ENCODE measurements at places on chromosomes 2 and 18.

DNA sequence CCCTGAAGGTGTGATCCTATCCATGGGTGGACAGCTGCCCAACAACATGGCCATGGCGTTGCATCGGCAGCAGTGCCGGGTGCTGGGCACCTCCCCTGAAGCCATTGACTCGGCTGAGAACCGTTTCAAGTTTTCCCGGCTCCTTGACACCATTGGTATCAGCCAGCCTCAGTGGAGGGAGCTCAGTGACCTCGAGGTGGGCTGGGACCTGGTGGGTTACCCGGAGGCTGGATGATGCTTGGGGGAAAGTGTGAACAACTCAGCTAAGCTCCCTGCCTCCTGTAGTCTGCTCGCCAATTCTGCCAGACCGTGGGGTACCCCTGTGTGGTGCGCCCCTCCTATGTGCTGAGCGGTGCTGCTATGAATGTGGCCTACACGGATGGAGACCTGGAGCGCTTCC lies 16.2 kb downstream of the CAD start:
- no peak for DNase-seq

DNA sequence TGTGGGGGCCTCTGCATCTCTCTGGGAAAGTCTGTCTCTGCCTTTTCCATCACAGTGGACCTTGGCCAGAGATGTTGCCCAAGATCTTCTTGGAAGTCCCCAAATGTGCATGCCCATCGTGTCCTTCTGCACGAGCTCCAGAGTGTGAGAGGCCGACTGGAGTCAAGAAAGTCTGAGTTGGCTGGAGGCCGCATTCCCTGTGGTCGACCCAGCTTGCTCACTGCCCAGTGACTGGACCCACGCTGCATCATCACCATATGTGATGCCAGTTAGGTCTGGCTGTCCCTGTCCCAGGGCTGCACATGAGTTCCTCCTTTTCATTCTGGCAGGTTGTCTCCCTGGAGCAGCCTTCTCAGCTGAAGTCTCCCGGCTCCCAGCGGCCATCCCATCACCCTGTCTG lies 93.8 kb downstream of the ARL4C start:
- no peak for DNase-seq

- no peak for DNase-seq
Measured at GRCh38 chr18:12882453-12883371, 1.3 kb downstream of the PTPN2 start.

DNA sequence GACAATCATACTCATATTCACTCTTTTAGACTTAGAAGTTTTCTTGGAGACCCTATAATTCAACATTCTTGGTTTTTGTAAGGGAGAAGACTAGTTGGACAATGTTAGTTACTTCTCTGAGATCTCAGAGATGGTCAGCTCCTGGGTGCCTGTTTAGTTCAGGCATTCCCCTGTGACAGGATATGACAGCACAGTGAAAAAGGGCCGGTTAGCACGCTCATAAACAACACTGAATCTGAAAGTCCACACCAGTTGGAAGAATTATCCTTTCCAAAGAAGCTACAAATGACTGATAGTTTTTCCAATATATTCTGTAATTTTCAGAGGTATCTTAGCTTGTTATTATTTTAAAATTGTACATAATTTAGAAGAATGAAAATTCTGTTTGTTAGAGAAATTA lies 75.7 kb downstream of the ADAM23 start:
- no peak for DNase-seq

- no peak for DNase-seq
Measured at GRCh38 chr2:154193246-154193645, 321.5 kb downstream of the GALNT13 start.

DNA sequence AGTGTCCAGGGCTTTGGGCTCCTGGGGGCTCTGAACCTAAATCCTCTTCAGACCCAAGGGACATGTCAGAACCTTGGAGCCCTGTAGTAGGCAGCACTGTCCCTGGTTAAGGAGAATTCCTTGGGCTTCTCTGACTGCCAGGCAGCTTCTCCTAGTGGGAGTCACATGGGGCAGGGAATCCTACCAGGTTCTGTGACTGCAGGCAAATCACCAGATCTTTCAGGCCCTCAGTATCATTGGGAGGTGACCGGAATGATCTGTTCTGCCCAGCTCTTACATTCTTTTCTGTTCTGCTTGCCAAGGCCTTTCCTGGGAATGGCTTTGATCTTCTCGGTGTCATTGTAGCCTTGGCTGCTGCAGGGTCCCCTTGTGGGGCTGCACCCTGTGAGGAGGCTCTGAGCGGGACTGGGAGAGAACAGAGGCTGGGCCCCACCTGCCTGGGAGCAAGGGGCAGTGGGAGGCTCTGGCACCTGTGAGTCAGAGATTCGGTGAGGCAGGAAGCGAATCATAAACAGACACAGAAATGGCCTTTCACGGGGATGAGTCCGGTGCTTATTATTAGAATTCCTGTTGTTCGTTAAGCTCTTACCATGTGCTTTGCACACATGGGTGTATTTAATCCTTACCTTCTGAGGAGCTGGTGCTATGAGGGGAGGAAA lies 14.1 kb downstream of the CEP68 start:
- DNase-seq = no peak

- DNase-seq = no peak
Measured at GRCh38 chr2:166725927-166726924, 162.1 kb upstream of the XIRP2 start.

GRCh38 chr2:15935189-15935588 lies 5.2 kb upstream of the MYCN start:
- no peak for DNase-seq

- no peak for DNase-seq
Measured at GRCh38 chr2:216286616-216287231, 85.6 kb downstream of the MARCHF4 start.

- DNase-seq = no peak
Measured at GRCh38 chr2:151853070-151853758, 25.0 kb upstream of the ARL5A start.

GRCh38 chr2:203804070-203804469 lies 63.5 kb upstream of the CTLA4 start:
- no peak for DNase-seq

GRCh38 chr2:71667256-71668182 lies 214.2 kb downstream of the DYSF start:
- no peak for DNase-seq

DNA sequence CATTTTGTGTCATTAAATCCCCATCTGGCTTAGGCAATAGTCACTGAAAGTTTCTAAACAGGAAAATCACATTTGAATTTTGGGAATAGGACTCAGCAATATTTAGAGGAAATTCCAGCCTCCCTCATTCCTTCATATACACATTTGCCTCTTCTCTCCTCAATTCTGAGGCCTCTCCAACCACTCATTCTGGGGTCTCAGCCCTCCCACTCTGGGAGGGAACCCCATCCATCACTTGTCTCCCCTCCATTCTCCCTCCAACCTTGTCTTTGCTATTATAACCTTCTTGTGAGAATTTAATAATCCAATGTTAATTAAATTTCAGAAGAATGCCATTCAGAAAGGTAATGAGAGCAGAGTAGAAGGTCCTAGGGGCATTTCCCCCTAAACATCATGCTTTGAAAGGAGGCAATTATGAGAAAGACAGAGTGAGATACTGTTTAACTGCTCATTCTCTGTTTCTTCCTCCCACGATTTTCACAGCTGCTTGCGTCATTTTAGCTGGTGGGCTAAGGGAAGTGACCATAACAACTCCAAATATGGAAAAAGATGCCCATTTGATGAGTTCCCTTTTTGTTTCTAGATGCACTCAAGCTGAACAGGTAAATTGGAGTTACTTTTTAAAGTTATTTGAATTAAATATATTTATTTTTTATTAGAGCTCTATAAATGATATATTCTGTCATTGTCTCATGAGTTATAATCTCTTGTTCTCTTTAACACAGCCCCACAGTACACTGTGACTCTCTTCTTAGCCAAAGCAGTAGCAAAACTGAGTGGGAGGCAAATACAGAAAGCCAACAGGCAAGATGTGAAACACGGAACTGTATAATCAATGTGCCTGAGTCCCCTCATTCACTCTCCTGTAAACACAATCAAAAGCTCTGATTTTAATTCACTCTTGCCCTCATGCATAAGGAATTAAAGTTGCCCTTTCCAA lies 135.1 kb downstream of the DLGAP1 start:
- DNase-seq = no peak

DNA sequence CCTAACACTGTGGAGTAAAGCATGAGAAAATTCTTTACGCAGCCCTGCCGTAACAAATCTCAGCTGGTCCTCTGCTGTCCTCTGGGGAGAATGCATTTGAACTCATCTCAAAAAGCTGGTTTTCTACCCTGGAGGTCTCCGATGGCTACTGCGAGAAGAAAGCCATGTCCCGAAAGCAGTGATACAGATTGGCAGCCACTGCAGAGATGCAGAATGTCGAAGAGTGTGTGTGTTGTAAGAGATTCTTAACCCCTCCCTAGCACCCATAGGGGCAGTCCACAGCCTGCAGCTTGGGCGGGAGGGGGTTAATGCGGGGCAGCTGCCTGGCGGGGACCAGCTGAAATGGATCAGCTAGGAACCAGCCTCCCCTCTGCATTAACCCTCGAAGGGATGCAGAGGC lies 235.9 kb downstream of the ZNF516 start:
- no peak for DNase-seq

GRCh38 chr2:237742191-237742590 lies 56.4 kb upstream of the RBM44 start:
- no peak for DNase-seq

- no peak for DNase-seq
Measured at GRCh38 chr2:200302940-200303727, 3.4 kb upstream of the SPATS2L start.

GRCh38 chr2:222548992-222549391 lies 106.9 kb downstream of the FARSB start:
- no peak for DNase-seq

DNA sequence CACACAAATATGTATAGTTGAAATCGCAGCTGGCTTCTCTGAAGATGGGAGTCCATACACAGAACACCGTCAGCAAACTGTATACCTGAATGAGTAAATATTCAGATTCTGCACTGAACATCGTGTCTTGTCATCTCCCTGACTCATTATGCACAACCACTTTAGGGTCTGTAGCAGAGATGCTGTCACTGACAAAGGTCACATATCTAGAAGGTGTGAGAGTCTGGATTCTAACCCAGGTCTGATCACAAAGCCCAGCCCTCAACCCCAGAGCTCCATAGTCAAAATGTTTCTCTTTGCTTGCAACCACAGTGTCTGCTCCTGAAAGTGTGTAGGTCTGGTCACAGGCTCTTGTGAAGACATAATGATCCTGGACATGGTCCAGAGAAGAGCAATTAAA lies 78.3 kb upstream of the PAX8 start:
- no peak for DNase-seq

GRCh38 chr2:167345559-167345958 lies 457.3 kb downstream of the XIRP2 start:
- no peak for DNase-seq

DNA sequence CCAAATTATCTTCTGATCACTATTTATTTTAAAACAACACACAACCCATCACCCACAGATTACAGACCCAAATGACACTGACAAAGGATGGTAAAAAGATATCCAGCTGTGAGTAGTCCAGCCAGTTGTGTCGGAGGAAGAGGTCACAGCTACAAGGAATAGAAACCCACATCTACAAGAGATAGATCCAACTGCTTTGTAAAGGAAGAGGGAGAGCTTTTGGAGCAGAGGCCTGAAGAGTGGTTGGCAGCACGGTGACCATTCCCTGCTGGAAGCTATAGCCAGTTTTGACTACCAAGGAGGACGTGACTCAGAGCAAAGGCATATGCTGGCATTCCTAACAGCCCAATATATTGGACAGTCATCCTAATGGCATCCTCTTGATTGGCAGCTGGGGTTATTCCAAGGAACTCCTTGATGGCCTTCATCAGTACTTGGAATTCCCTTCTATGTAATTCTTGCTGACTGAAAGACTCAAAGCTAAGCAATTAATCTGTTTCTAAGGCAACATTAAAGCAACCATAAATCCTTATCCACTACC lies 17.1 kb downstream of the SLC8A1 start:
- no peak for DNase-seq

DNA sequence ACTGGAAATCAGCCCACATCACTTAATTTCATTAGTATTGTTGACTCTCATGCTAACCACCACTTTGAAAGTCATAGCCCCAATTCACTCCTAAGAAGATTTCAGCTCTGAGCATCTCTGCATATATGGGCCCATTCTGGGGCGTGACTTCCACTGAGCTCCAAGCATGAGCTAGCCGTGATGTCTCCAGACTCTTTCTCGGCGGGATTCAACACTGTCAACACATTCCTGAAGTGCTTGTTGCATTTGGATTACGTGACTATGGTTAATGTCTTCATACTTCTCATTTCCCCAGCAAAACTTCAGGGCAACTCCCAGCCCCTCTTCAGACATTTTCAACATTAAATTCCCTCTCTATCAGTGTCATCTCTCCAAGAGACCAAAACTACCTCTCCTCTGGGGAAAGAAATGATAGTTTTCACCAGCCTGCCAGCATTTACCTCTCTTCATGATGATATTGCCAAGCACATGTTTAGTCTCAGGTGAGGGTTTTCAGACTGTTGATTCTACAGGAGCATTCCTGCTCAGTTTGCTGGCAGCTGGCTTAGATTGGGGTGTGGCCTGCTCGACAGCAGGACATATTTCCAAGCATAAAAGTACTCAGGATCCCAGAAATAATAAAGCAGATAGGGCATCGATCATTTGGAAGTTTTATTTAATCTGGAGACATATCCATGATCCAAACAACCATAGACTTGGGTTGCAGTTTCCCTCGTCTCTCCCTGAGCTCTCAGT lies 81.7 kb downstream of the FEZ2 start:
- no peak for DNase-seq
